Smooth muscle cell of bladder (primary cell): ENCODE measurements at places on chromosomes 7 and 10. TPM values are rescaled to one million over a fixed set of nuclear protein-coding genes. Genes with fewer than 3 reads are reported as not detected.

HTR5A gene
- total RNA-seq = not detected in 2 replicates

NRG3 gene
- not detected in 2 replicates for total RNA-seq

COMMD3 gene
- total RNA-seq = 57.8 and 59.4 TPM in 2 replicates

ENKUR gene
- total RNA-seq = under 0.01 and 0.09 TPM in 2 replicates

IFIT1 gene
- total RNA-seq = 9.9 and 13.7 TPM in 2 replicates

RSU1 gene
- 27.3 and 35.3 TPM in 2 replicates for total RNA-seq

SPDYE6 gene
- total RNA-seq = not detected in 2 replicates

IMPDH1 gene
- total RNA-seq = 46.1 and 61.6 TPM in 2 replicates

CLRN3 gene
- not detected in 2 replicates for total RNA-seq
